Activated T-helper 1 cell treated with anti-CD3 and anti-CD28 coated beads, Interleukin-2, amount 50 U/mL, for 16 hours (primary cell): ENCODE measurements at places on chromosomes 13 and 19.

DNA sequence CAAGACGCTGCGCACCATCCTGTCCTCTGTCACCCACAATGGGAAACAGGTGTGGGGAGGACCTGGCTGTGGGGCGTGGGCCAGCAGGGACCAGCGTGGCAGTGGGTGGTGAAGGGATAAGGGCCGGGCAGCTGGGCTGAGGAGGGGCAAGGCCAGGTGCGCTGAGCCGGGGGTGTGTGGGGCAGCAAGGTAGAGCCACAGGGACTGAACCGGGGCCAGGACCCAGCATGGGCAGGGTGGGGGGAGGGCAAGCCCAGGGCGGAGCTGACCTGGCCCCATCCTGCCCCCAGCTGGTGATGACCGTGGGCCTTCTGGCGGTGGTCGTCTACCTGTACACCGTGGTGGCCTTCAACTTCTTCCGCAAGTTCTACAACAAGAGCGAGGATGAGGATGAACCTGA is 37.7 kb downstream of the MAP4K1 start:
- DNase-seq: no peak

GRCh38 chr13:31035185-31035965 is 102.9 kb downstream of the TEX26 start:
- DNase-seq: no peak

- DNase-seq: no peak
Observed at GRCh38 chr13:108987944-108988343, 358.5 kb downstream of the MYO16 start.

DNA sequence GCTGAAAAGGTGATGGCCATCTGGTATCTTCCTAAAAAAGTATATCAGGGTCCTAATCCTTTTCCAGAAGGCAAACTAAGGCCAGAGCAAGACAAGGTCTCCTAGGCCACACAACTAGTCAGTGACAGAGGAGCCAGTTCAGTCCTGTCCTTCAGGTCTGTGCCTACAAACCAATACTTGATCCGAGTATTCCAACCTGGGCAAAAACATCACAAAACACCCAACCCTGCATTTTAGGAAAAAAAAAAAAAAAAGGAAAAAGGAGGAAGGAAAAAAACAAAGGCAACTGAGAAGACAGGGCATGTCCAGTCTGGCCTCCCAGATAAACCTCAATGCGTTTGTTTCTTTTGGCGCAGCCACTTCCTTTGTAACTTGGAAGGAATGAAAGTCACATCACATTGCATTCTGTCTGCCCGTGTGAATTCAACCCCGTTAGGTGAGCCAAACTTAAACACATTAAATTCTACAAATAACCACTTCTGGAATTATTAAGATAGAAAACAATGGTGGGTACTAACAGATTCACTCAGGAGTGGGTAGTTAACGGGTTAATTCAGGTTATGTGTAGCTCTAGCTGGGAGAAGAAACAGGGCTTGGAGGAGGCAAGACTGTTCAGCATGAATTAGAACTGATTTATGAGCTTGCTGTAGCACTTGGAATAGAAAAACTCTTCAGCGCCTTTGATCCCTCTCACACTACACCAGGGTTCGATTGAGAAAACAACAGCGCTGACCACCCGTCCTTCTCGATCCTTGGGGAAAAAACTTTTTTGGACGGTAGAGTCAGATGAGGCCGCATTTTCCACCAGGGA is 43.0 kb upstream of the HNRNPA1L2 start:
- no peak for DNase-seq

GRCh38 chr19:16018801-16019551 is 57.3 kb upstream of the TPM4 start:
- DNase-seq: no peak

- DNase-seq: no peak
Observed at GRCh38 chr13:112791663-112792440, 102.0 kb downstream of the ATP11A start.

DNA sequence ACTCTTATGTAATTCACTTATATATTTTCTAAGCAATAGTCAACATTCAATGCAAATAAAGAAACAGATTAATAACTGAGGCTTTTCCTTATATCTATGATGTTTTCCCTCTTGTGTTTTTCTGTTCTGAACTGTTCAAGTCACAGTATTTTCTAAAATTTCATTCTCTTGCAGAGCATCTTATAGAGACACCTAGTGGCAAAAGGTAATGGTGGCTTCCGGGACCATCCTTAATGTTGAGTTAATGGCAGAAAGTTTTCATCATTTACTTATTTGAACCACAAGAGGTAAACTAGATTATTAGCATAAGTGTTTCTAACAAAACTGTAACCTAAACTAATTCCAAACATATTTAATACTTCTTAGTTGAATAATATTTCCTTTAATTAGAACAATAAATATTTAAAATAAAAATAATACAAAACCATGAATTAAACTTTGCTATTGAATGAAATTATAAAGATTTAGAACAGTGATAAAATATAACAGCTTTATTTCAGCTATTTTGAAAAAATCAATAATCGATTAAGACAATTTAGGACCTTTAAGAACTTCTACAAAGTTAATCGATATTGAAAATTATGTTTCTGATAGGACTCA is 1.7 kb upstream of the SLITRK5 start:
- no peak for DNase-seq

DNA sequence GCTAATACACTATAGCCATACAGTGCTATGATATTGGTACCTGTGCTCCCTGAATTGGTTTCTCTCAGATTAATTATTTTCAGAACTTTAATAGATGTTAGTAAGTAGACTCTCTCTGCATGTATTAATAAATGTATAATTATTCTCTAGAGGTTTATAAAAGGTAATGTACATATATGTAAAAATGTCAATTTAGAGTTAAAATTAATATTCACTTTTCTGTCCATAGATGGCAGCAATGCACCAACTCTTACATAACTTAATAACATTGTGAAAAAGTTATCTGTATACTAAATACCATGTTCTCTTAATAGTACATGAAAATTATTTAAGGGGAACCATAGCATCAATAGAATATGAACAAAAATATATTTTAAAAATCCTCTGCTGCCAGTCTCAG is 515.0 kb upstream of the KLHL1 start:
- no peak for DNase-seq

DNA sequence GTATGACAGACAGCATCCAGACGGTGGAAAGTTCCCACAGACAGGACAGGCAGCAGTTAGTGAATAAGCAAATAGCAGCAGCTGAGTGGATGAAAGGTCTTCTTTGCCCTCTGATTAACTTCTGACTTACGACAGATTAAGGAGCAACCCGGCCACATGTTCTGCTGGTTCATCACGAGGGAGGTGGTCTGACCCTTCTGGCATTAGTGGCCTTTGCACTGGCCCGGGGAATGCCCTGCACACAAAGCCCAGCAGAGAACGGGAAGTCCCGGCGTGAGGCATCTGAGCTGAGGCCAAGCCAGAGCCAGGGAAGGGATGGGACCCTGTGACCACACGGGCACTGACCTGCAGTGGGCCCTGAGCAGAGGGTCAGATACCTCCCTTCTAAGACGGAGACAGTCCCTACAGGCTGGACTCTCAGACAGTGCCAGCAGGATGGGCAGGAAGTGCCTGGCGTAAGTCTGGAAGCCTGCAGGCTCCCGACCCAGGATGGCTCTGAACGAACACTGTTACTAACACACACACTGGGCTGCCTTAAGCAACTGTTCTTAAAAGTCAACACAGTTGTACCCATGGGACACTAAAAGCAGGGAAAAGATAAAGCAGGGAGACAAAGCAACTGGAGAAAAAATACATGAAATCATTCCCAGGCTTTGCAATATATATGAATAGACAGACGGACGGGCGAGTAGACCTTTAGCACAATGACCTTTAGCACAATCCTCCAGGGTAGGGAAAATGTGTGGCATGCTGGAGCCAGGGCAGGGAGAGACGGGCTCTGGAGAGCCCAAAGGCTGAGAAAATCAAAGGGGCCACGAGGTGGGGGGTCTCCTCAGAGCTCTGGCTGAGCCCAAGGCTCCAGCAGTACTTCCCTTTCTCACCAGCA is 6.3 kb downstream of the C19orf12 start:
- no peak for DNase-seq

GRCh38 chr13:78589206-78589605 is 14.1 kb downstream of the POU4F1 start:
- DNase-seq: no peak

- DNase-seq: no peak
Observed at GRCh38 chr13:25210842-25211569, 38.9 kb upstream of the AMER2 start.

GRCh38 chr13:27359199-27359821 is 65.1 kb upstream of the GTF3A start:
- peak; percentile 46 for DNase-seq

- DNase-seq: no peak
Observed at GRCh38 chr19:1189419-1189818, 15.4 kb upstream of the SBNO2 start.

GRCh38 chr13:31045286-31046081 is 113.0 kb downstream of the TEX26 start:
- DNase-seq: peak; percentile 60

DNA sequence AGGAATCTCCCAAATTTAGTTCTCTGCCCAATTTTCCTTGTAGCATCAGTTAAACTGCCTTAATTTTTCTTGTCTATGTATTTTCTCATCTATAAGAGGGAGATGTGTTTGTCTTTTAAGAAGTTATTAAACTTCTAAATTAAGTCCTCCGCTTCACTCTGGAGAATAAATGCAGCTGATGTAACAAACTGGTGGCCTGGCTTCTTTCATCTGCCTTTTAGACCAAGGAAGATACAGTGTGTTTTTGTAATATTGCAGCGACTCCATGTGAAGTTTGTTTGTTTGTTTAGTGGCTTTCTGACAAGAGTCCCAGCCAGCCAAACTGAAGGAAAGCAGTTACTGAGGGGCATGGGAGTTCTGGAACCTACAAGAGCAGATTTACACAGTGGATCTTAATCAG is 56.4 kb downstream of the KLF12 start:
- DNase-seq: no peak

DNA sequence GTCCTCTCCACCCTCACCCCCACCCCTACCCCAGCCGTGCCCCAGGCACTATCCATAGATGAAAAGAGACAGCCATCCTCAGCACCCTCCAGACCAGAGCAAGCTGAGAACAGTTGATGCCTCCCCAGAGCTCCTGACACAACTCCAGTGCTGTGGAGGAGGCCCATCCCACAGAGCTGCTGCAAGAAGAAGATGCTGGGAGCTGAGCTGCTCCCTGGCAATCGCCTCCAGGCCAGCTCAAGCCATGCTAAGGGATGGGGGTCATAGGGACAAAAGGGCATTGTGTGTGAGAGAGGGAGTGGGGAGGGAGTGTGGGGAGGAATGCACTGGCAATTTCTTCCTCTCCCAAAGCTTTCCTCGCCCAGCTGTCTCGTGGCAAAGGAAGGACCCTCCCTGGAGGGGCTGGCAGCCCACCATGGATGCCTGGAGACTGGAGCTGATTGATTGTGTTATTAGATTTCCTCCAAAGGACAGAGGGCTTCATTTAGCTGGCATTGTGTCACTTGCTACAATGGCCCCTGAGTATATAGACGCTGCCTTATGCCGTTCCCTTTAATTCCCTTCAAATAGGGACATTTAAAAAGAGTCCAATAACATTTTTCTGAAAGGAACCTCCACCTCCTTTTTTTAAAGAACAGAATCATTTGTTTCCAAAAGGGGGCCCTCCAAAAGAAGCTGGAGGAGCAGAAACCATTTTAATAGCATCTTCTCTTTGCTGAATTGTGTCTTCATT is 476.4 kb downstream of the FOXO1 start:
- no peak for DNase-seq

DNA sequence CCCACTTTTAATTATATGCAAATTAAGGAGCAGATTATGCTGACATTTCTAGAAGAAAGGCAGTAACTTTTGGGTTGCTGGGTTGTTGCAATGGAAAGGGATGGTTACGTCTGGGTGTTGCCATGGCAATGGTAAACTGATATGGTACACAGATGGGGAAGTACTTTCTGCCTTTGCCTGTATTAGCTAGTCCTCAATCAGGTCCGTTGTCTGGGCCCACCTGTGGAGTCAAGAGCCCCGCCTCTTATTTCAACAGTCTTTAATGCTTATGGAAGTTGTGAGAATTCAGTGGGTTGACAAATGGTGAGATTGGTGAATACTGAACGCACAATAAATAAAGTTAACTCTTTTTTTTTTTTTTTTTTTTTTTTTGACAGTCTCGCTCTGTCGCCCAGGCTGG is 30.6 kb upstream of the DPP9 start:
- DNase-seq: no peak
